Mesenteric fat pad (tissue), 1 donor: ENCODE measurements at places on chromosomes 7 and 10.

DNA sequence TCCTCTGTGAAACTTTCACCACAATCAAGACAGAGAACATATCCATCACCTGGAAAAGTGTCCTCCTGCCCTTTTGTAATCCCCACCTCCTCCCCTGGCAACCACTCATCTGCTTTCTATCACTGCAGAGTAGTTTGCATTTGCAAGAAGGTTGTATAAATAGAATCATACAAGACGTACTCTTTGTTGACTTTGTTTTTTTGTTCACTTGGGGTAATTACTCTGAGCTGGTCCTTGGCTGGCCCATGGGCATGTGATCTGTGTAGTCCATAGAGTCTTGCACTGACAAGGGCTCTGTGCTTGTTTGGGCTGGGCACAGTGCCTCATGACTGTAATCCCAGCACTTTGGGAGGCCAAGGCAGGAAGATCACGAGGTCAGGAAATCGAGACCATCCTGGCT lies 7.8 kb upstream of the HACD1 start:
- no peak for DNase-seq

DNA sequence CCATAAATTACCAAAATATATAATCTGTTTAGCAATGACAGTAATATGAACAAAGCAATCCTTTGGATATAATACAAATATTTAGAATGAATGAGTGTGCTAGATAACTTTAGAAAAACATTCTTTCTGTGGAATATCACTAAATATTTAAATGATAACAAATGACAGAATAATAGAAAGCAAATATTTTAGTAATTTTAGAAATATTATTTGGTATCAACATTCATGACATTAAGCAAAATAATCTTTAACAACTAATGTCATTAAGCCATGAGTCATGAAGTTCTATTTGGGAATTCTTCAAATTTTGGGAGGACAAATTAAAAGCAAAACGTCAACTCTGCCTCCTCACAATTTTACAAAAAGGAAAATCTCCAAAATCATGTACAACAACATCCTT lies 844.8 kb upstream of the LRRN3 start:
- no peak for DNase-seq

DNA sequence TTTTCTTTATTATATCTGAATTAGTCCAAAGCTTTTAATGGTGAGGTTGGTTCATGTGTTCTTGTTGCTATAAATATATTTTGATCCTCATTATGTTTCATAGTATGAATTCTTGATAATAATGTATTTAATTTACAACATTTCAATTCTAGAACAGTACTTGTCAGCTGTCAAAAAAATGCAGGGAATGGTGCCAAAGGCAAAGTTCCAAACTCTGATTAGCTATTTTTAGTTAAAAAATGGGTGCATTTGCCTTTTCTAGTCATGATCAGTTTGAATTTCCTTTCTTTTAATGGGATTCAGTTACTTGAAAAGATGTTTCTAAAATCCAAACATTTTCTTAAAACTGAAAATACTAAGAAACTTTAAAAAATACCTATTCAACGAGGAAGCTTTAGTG lies 49.6 kb downstream of the ANKIB1 start:
- DNase-seq, result no peak

- no peak for DNase-seq
These were observed 456.8 kb upstream of the NRP1 start for GRCh38 chr10:33791272-33791660.

DNA sequence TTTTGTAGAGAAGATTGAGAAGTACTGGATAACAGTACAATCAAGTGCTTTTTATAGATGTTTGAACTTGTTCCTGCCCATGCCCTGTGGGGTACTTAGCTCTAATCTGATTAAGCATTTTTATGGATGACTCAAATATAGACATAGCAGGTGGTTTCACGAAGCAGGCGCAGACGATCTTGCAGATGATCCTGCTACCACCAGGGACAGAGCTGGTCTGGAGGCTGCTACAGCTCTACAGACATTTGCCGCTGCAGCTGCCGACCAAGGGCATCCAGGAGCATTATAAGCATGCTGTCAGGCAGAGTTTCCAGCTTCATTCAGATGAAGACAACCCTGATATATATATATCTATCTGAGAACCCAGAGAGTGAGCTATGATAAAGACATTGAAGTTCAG lies 650.4 kb downstream of the NXPH1 start:
- no peak for DNase-seq

- no peak for DNase-seq
These were observed 68.4 kb downstream of the CACNA2D1 start for GRCh38 chr7:82375129-82375528.

GRCh38 chr10:124092860-124093773 lies at the start of gene CHST15:
TSS of gene CHST15 (minus strand) at chr10:124093598. CDS start at chr10:124046212, 47,386 bp downstream.
- no peak for DNase-seq

DNA sequence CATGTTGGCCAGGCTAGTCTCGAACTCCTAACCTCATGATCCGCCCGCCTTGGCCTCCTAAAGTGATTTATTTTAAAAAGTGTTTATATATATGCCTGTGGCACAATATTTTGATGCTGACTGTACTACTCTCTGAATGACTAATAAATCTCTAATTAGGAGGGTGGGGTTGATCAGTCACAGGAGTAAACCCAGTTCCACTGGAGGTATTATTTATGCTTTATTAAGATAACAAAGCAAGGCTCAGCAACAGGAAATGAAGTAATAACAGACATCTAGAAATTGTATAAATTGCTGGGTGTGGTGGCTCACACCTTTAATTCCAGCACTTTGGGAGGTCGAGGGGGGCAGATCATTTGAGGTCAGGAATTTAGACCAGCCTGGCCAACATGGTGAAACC lies 26.0 kb upstream of the MCU start:
- no peak for DNase-seq

GRCh38 chr7:149330914-149331567 lies 69.0 kb downstream of the ZNF783 start:
- no peak for DNase-seq
